Skin of body (tissue), 3 donors: ENCODE measurements at places on chromosomes 12 and 14.
A peak's percentile ranks its signal among the peaks of the same experiment; 100 is the strongest.

- no peak for DNase-seq
These were observed 184.7 kb downstream of the SRGAP1 start for GRCh38 chr12:64029013-64029857.

DNA sequence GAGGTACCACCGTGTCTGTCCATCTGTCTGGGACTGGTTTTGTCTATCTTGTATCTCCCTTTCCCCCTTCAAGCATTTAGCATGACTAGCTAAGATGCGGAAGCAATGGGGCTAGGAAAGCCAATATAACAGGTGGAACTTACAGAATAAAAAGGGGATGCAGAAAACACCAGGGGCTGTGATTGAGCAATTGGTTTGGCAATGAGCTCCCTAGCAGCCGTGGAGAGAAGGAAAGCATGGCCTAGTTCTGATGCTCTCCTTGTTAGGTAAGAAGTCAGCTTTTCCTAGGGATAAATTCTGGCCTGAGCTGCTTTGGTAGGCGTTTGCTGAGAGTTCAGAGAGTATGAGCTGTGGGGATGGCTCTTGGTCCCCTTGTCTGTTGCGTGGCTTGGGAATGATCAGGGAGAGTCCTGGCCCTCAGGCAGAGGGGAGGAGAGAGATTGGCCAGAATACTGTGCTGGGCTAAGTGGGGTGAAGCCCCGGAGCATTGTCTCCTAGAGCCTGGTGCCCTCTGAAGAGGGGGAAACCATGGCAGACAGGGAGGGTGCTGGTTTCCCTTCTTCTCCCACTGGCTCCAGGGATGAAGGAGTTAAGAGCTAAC is 7.1 kb downstream of the SETD1B start:
- no peak for DNase-seq

- no peak for DNase-seq
These were observed 1.7 kb downstream of the TUBA1B start for GRCh38 chr12:49129332-49130150.

DNA sequence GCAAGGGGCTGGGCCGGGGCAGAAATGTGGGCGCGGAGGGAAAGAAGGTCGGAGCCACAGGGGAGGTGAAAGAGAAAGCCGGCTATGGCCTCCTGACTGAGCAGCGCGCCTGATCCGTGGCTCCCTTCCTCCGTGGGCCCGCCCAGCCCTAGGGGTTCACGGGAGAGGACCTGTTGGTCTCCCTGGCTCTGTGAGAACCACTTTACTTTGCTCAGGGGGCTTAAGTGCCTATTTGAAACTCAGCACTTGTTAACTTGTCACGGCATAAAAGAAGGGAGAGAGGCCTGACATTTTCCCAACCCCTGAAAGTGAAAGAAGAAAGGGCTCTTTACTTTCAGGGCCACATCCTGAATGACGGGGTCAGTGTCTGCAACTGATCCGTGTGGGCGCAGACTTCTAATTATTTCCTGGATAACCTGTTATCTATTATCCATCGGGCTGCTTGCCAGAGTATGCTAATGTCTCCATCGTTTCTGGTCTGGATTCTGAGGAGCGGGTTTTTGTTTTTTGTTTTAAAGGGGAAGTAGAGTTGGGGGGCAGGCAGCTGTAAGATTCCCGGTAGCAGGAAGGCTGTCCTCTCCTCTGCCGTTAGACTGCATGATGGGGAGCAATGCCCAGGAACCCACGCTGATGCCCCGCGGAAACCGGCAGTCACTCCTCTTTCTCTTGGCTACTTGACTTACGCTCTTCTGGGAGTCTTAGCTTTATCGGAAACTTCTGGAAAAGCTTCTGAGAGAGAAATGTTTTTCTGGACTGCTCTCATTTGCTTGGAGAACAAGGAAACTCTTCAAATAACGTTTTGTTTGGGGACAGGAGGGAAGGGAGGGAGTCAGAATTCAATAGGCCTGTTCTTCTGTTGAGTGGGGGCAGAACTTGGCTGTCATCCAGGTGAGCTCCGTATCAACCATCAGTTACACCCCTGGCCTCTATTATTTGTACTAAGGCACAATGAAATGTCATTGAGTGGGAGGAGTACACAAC is 127.7 kb upstream of the MAX start:
- DNase-seq: peak; percentile 41

DNA sequence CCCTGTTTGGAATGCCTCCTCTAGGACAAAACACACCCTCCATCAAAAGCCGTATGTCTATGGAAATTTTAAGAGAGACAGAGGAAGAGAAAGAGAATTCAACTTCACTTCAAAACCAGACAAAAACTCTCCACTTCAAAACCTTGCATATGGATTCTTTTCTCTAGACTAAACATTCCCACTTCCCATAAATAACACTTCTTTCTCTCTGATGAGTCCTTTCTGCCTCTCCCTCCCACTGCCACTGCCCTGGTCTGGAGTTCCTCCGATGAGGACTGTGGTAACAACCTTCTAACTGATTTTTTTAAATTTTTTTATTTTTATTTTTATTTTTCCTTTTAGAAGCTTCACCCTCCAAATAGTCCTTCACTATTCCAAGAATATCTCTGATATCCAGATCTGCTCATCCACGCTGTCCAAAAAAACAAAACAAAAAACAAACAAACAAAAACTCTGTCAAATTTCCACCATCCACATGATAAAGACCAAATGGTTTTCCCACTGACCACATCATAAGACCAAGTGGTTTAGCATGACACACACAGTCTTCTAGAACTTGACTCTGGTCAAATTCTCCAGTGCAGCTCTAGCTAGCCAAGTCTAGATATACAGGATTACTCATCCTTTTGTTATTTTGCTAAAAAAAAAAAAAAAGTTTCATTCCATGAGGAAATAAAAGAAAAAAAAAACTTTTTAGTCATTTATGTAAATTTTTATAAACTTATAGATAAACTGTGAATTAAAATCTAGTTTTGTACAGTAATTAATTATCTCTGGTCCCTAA is 256.0 kb downstream of the PPFIA2 start:
- DNase-seq: no peak

DNA sequence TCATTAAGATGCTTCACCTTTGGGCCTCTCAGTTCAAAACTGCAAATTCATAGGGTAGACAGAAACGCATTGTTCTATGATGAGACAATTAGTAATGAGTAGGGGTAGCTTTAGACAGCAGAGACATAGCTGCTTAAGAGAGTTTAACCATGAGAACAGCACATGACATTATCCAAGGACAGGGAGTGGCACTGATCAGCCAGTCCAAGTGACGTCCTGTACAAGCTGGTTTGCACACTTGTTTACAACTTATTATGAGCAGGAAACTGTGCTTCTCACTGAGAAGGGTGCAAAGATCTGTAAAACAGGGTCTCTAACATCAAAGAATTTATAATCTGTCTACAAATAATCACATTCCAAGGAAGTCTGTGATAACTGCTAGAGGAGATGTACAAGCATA is 11.2 kb upstream of the SRSF5 start:
- DNase-seq: no peak

DNA sequence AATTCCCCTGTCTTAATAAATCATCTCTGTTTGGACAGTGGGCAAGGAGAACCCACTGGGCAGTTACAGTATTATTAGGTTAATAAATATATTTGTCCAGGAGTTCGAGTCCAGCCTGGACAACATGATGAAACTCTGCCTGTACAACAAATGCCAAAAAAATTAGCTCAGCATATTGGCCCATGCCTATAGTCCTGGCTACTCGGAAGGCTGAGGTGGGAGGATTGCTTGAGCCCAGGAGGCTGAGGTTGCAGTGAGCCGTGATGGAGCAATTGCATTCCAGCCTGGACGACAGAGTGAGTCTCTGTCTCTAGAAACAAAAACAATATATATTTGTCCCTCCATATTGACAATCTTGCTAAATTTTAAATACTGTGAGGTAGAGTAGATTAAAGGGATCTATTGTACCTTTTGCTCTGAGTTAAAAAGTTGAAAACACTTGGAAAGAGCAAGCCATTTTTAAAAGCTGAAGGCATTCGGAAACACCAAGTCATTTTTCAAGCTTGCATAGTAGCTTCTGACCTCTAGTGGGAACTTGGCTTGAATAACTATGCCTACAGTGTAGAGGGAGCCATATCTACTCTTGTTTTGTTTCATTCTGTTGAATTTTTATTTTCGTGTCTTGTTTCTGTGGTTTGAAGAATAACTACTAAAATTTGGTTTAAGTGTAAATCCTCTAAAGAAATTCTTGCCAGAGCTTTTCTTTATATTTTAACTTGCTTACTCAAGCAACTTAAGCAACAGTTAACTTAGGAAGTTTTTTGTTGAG is 14.6 kb upstream of the EEA1 start:
- no peak for DNase-seq

- DNase-seq: no peak
These were observed 29.4 kb upstream of the OXA1L start for GRCh38 chr14:22737052-22737451.

GRCh38 chr14:75738192-75738591 is 77.1 kb downstream of the TTLL5 start:
- DNase-seq: no peak

- DNase-seq: no peak
These were observed 109.6 kb downstream of the EML5 start for GRCh38 chr14:88683119-88683518.

GRCh38 chr14:104676130-104676693 is 13.2 kb upstream of the INF2 start:
- DNase-seq: no peak

- no peak for DNase-seq
These were observed 59.3 kb downstream of the HEATR5A start for GRCh38 chr14:31360919-31361662.

GRCh38 chr12:54066408-54066807 is 12.8 kb downstream of the HOXC4 start:
- no peak for DNase-seq

DNA sequence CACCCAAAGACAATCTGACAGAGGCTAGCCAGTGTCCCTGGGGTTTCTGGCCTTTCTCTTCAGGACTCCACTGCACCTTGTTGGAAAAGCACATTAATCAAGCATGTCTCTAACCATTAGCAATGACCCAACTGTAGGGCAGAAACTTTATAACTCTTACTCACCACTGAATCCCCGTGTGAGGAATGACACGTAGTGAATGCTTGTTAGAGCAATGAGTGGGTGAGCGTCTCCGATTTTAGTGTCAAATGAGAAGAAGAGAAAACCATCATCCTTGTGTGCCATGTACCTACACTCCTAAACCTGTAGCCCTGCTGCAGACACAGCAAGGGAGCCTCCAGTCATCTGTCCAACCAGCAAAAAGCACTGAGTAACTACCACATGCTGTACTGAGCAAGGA is 56.5 kb upstream of the GPR68 start:
- DNase-seq: no peak

DNA sequence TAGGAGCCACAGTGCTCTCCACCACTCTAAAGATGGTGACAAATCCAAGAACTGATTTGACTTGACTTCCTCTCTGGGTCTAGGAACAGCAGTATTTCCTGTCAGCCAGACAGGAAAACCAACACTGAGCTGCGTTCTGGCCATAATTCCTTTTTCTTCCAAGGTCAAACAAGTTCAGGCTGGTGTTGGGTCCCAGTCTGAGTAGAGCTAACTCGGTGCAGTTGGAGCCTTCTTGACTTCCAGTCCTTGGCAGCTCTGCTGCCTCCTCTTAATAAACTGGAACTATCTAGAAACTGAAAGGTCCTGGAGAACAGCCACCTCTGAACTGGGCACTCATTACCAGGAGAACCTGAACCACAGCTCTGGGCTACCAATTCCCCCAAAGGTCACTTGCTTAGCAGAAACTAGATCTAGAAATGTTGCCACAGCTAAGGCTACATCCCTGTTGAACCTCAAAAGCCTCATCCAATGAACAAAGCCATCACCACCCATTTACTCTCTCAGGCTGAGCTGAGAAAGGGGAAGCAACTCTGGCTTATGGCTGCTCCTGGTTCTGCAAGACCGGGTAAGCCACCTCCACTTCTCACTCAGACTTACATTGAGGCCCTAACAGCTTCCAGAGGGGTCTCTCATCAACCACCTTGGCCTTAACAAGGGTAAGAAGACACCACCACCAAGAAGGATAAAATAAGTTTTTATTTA is 27.7 kb downstream of the MAX start:
- DNase-seq: no peak

DNA sequence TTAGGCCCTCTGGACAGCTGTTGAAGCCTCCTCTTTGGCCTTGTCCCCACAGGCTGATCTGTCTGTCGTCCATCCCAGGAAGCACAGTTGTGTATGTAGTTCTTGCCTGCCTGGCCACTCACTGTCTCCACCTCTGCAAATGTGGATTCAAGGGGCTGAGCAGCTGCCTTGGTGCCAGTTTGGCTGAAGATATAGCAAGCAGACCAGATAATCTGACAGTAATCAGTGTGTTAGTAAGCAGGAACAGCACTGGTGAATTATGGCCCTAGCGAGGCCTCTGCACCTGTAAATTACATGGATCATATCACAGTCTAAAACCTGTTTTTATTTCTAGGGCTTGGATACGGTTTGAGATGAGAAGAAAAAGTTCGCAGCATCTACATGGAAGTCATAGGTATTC is 282.5 kb upstream of the NOS1 start:
- DNase-seq: no peak

DNA sequence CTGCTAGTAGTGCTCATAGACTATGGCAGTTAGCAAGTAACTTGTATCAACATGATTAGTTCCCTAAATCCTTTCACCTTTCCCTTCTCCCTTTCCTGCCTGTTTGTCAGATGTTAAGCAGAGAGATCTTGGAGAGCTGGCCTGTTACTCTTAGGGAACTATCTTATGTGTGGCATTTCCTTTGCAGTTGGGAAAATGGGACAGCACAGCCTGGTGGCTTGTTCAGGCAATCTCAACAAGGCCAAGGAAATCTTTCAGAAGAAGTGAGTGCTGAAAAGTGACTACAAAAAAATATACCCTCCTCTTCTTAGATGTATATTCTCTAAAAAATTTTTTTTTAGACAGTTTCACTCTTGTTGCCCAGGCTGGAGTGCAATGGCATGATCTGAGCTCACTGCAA is 7.4 kb downstream of the PARP2 start:
- DNase-seq: no peak
